ENCODE measurements at places on chromosomes 16 and 17.

- no peak for DNase-seq
Observed at GRCh38 chr17:9036336-9036735, 15.0 kb downstream of the NTN1 start.

- no peak for DNase-seq
Observed at GRCh38 chr17:956905-957304, 22.7 kb downstream of the NXN start.

DNA sequence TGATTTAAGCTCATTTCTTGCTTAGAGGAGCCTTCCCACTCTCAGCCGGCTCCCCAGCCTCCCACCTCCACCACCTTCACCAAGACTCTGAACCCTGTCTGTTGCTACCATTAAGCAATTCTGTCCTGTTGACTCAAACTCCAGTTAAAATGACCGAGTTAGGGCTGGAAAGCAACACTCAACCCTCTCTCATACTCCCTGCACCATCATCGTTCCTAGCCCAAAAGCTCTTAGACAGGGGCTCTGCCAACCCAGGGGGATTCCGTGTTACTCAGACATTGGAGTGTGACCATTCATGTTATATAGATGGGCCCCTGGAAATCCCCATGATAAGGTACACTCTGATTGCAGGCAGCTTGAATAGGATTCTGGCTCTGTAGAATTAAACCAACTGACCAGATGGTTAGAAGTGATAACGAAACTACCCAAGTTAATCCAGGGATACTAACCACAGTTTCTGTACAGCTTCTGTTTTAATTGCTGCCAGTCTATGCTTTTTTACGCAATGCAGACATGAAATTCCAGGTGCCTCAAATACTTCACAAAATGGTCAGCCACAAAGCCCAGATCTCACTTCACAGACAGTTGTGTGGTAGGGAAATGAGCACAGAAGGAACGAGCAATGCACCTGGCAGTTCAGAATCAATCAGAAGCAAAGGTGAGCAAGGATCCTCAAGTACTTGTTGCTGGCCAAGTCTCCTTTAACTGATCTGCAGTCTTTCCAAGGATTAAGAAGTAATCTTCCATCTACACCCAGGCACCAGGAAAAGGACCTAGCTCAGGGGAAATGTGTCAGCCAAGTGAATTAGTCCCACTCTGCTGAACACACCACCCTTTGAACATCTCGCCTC is 2.1 kb downstream of the SSTR2 start:
- no peak for DNase-seq

- DNase-seq: no peak
Observed at GRCh38 chr16:19886073-19886941, 1.7 kb upstream of the GPRC5B start.

GRCh38 chr16:7246578-7246977 is 86.1 kb upstream of the RBFOX1 start:
- DNase-seq: no peak

DNA sequence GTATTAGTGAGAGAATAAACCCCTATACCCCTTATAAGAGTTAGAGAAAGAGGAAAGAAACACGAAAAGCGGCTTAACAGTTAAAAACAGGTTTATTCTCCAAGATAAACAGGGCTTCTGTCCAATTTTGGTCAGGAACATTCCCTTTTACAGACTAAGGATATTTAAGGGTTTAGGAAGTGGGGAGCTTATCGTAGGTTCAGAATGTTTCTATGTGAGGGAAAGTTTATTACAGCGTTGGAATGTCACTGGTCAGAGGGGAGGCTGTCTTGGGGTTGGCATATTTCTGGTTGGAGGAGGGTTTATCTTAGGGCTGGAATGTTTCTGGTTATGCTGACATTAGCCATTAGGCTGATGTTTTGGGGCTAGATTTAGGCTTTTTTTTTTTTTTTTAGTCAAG is 34.1 kb upstream of the WWOX start:
- no peak for DNase-seq

- DNase-seq: no peak
Observed at GRCh38 chr17:33493566-33493965, 200.5 kb upstream of the ASIC2 start.

- no peak for DNase-seq
Observed at GRCh38 chr16:49333259-49333597, 40.4 kb upstream of the C16orf78 start.

DNA sequence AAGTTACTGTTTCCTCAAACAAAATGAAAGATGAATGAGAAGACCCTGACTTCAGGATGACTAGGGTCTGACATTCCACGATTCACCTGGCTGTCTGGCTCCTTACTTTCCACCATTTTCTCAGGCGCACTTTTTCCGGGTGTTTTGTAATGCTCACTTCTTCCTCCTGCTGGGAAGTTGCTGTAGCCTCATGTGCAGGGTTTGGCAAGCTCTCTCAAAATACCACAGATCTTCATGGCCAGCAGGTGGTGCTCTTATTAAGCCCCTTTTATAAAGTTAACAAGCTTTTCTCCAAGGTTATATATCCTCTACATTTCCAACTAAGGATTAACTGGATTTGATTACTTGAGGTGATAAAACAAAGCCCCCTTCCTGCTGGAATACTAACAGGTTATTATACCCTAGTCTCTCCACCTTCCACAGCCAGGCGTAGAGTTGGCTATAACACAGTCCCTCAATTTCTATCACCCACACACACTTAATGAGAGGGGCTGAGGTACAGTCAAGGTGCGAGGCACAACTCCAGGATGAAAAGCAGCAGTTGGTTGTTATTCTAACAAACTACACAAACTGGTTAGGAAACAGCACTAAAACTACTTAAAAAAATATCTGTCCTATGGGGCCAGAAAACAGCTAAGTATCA is 45.4 kb downstream of the STH start:
- DNase-seq: no peak

GRCh38 chr17:82845163-82845807 is 5.5 kb upstream of the ZNF750 start:
- DNase-seq: no peak

DNA sequence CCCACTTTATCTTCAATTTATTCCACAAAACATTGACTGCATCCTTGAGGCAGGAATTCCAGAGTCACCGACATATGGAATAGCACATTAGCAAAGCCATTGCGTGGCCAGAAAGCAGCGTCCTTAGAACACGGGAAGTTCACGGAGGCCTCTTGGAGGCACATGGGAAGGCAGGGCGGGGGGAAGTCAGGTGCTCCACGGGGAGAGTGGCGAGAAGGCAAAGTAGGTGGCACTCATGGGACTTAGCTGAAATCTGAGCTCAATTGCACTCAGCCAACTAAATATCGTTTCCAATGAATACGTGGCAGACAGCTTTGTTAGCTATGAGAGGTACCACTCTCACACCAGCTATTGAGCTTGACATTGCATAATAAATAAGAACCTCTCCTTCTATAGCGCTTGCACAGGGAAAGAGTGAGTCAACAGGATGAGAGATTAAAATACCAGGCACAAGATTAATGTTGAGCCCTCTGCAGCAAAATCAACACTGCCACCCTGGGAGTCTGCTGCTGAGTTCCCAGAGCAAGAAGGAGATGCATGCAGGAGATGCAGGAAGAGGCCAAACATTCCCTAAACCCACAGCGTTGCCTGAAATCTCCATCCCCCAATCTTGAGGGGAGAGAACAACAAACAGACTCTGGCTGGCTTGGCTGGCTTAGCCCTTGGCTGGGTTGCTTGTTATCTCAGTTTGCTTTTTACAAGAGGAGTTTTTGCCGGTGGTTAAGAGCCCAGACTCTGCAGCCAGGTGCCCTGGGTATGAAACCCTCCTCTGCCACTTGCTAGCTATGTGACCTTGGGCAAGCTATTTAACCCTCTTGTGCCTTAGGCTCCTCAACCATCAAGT is 28.8 kb downstream of the ABCC12 start:
- no peak for DNase-seq

DNA sequence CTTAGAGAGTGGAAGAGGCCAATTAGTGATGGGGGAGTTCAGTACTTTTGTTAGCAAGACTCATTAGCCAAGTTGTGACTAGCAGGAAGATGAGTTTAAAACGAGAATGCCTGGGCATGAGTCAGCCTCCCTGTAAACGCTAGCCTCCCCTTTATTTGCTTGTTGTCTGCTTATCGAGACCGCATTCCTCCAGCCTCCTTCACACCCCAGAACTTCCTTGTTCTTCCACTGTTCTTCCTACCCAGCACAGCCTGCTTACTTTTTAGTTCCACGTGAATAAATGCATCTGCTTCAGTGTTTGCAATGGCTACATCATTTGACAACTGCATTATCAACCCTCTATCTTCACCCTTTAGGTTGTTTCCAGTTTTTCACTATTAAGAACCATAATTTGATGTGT is 20.2 kb upstream of the OR3A1 start:
- no peak for DNase-seq

GRCh38 chr17:81085420-81085911 is 50.5 kb downstream of the BAIAP2 start:
- no peak for DNase-seq

GRCh38 chr16:13873835-13874438 is 46.0 kb upstream of the ERCC4 start:
- DNase-seq: no peak

Measured in cortex of kidney (tissue), 1 donor.